ENCODE measurements at places on chromosomes 11 and 22.

GRCh38 chr11:95680169-95680929, 109.2 kb downstream of the FAM76B start:
- DNase-seq: peak; percentile 54

- no peak for DNase-seq
These were observed 265.7 kb upstream of the CTSC start for GRCh38 chr11:88603091-88603867.

- no peak for DNase-seq
These were observed 223.9 kb upstream of the ZBED5 start for GRCh38 chr11:11081776-11082175.

GRCh38 chr22:41560095-41560471, 727 bp upstream of the CSDC2 start:
- DNase-seq: no peak

DNA sequence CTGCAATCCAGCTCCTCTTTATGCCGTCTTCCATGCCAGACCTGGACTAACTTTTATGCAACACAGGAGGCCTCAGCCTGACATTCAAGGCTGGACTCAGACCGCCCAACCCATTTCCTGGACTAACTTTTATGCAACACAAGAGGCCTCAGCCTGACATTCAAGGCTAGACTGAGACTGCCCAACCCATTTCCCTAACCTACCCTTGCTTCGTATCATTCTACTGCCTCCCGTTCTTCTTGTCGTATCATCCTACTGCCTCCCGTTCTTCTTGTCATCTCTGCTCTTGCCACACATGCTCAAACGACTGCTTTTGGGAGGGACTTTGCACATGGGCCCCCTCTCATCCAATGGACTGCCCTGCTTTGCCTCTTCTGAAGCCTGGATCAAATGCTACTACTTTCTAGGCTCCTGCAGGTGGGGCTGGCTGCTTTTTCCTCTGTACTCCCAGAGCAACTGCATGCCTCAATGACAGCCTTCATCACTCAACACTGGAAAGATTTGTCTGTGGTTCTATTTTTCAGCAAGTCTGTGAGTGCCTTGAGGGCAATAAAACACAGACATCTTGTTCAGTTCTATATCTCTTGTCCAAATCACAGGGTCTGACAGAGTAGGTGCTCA, 7.8 kb downstream of the TBC1D10A start:
- DNase-seq: no peak

- no peak for DNase-seq
These were observed 114.4 kb downstream of the CADM1 start for GRCh38 chr11:115389790-115390189.

DNA sequence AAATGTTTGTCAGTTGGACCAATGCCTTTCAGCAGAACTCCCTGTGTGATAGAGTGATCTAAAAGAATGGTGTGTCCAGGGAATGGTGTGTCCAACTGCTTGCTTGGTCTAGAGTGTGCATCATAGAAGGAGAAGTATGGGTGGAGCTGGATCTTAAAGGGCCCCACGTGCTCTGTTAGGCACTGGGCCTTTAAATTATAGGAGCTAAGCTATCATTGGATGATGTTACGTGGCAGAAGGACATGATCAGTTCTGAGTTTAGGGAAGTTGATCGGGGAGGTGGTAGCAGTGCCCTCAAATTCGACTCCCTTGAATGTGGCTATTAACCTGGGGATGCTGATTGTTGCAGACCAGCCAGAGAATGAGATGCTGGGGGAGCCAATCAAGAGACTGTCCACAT, 16.4 kb downstream of the STX3 start:
- DNase-seq: no peak

GRCh38 chr11:133254601-133255000, 277.7 kb downstream of the OPCML start:
- DNase-seq: no peak
